ENCODE measurements at places on chromosomes 3 and 15.

DNA sequence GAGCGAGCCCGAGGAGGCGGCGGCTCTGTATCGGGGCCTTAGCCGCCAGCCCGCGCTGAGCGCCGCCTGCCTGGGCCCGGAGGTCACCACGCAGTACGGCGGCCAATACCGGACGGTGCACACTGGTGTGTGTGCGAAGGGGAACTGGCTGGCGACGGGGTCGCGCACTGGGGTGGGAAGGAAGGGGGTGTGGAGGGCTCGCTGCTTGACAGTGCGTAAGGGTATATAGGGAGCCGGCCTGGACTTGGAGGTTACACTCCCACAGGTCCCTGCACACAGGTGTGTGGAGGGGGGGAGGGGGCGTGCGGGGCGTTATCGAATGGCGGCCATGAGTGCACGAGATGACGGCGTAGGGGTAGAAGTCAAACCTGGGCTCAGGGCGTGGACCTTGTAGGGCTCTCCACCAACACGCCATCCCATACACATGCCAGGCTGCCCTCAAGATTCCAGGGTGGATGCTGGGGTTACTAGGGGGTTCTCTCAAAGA lies 389 bp downstream of the APEH start:
- DNase-seq = no peak

DNA sequence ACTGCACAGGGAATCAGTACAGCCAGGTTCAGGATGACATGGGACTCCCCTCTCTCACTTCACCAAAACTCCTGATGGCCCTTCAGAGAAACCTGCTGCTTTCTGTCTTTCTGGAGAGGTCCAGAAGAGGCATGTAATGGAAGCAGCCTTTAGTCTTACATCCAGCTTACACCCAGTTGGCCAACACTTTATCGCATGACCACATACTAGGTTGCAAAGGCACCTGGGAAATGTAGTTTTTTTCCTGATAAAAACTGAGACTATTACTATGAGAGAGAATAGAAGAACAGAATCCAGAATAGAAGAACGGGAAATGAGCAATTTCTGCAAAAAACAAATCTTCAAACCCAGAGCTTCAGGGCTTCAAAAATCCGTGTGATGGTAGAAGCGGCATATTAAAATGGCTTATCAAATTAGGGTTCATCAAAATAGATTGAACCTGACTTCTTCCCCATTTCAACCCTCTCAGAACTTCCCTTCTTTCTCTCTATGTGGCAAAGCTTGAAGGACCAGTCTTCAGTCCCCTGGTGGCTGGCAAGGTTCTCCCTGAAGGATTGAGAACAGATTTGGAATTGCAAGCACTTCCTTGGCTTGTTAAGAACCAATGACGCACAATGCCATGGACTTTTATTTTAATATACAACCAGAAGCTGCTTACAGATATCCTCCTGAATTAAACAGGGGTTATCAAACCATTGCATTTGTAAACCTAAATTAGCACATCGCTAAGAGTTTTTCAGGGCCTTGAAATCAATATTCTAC lies 34.4 kb downstream of the CORO2B start:
- DNase-seq = no peak

GRCh38 chr15:53128652-53129051 lies 338.5 kb upstream of the ONECUT1 start:
- DNase-seq = no peak

- peak; percentile 75 for DNase-seq
Observed at GRCh38 chr15:101773496-101774100, 29.7 kb upstream of the OR4F6 start.

DNA sequence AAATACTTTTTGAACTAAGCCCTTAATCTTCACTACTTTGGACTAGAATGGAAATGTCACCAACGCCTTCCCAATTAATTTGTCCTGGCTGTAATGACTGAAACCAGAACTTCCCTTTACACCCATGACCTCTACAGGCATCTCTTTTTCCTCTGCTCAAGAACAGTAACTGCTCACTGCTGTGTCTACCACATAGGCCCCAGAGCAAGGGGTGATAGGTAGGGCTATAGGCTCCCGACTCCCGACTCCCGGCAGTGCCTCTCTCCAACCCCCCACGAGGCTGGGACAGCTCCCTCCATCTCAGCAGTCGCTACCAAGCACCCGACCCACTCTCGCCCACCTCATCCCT lies 384 bp upstream of the LEKR1 start:
- no peak for DNase-seq

- no peak for DNase-seq
Observed at GRCh38 chr15:63334821-63335220, 46.8 kb downstream of the CA12 start.

- no peak for DNase-seq
Observed at GRCh38 chr15:32946210-32946609, 228.4 kb downstream of the GREM1 start.

GRCh38 chr3:104987859-104988258 lies 378.9 kb upstream of the ALCAM start:
- no peak for DNase-seq

- DNase-seq = no peak
Observed at GRCh38 chr3:188124184-188124583, 29.8 kb upstream of the LPP start.

GRCh38 chr3:78792212-78792611 lies 975.6 kb downstream of the ROBO1 start:
- peak; percentile 94 for DNase-seq

DNA sequence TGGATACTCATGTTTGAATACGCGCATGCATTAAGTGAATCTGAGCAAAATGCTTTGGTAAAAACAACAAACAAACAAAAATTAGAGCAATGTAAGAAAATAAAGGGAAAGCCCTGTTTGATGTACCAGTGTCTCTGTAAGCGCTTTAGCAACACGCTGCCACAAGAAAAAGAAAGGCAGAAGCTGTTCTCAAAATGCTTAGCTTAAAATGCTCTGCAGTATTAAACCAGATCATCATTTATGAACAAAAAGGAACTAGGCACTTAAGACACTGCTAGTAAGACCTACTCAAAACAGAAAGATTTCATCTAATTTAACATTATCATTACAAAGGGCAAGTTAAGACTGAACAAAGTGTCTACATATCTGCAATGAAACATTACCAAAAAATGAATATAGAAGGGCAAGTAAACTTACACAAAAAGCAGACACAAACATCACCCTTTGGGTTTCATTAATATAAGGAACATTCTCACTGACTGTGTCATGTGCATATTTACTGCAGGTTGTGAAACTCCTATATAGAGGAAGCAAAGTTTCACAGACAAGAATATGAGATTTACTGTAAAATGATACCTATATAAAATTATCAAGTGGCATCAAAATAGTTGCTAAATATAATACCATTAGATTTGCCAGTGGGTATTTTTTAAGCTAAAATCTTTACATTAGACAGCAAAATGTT lies 102.1 kb downstream of the FBXL22 start:
- DNase-seq = no peak

DNA sequence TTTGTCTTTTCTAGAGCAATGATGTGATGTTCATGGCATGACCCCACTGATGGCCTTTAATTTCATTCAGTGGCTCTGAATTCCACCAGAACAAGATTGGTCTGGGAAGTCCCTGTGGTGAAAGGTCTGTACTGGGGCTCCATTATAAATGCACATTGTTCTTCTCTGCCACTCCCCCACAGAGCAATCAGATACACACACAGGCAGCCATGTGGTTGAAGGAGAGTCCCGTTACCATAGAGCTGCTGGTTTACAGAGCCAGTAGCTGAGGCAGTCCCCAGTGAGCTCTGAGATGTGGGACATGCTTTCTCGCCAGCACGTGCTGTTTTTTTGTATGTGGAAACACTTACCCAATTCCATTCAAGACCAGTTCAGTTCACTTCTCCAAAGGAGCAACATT lies 172.7 kb upstream of the TRIM42 start:
- peak; percentile 59 for DNase-seq

DNA sequence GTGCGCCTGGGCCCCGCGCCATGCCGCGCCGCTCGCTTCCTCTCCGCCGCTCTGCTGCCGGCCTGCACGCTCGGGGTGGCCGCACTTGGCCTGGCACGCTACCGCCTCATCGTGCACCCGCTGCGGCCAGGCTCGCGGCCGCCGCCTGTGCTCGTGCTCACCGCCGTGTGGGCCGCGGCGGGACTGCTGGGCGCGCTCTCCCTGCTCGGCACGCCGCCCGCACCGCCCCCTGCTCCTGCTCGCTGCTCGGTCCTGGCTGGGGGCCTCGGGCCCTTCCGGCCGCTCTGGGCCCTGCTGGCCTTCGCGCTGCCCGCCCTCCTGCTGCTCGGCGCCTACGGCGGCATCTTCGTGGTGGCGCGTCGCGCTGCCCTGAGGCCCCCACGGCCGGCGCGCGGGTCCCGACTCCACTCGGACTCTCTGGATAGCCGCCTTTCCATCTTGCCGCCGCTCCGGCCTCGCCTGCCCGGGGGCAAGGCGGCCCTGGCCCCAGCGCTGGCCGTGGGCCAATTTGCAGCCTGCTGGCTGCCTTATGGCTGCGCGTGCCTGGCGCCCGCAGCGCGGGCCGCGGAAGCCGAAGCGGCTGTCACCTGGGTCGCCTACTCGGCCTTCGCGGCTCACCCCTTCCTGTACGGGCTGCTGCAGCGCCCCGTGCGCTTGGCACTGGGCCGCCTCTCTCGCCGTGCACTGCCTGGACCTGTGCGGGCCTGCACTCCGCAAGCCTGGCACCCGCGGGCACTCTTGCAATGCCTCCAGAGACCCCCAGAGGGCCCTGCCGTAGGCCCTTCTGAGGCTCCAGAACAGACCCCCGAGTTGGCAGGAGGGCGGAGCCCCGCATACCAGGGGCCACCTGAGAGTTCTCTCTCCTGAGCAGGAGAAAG lies 951 bp downstream of the GPR62 start:
- no peak for DNase-seq

GRCh38 chr3:164306042-164306441 lies 772.3 kb downstream of the SI start:
- DNase-seq = peak; percentile 23

- no peak for DNase-seq
Observed at GRCh38 chr15:71313806-71314205, 198.5 kb downstream of the THSD4 start.

- DNase-seq = no peak
Observed at GRCh38 chr3:42140665-42141203, 49.6 kb downstream of the TRAK1 start.
